ENCODE measurements at places on chromosomes 2 and 18. TPM values are rescaled to one million over a fixed set of nuclear protein-coding genes. Genes with fewer than 3 reads are reported as not detected.

GRCh38 chr2:179837408-179837807 lies 24.0 kb downstream of the ZNF385B start:
- no peak for DNase-seq

DNA sequence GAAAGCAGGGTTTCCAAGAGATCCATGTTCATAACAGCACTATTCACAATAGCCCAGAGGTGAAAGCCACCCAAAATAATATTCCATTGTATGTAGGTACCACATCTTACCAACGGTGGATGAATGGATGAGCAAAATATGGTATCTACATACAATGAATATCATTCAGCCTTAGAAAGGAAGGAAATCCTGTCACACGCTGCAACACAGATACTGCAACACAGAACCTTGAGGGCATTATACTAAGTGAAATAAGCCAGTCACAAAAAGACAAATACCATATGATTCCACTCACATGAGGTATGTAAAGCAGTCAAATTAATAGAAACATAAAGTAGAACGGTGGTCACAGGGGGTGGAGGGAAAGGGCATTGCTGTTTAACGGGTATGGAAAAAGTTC lies 155.7 kb downstream of the DTNB start:
- no peak for DNase-seq

DNA sequence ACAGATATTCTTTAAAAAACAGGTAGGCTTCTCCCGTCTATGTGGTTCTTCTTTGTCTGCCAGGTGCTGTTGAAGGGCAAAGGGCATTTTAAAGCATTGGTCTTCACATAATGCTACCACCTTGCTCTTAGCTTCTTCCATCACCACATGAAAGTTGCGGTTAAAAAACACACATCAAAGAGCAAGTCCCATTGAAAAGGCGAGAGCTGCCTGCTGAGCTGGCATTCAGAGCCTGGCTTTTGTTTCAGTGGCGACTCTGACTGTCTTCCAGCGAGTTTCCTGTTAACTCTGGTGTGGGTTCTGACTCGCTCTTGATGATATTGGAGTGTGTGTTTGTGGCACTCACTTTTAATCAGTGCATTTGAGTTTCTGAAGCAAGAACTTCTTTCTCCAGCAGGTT lies 624.9 kb upstream of the FANCL start:
- no peak for DNase-seq

GRCh38 chr2:217433522-217433921 lies 569.3 kb downstream of the TNS1 start:
- DNase-seq = no peak

LOXHD1 gene
- total RNA-seq = 0.16 TPM

GRCh38 chr18:79517341-79517740 lies 121.6 kb downstream of the NFATC1 start:
- DNase-seq = no peak

DNA sequence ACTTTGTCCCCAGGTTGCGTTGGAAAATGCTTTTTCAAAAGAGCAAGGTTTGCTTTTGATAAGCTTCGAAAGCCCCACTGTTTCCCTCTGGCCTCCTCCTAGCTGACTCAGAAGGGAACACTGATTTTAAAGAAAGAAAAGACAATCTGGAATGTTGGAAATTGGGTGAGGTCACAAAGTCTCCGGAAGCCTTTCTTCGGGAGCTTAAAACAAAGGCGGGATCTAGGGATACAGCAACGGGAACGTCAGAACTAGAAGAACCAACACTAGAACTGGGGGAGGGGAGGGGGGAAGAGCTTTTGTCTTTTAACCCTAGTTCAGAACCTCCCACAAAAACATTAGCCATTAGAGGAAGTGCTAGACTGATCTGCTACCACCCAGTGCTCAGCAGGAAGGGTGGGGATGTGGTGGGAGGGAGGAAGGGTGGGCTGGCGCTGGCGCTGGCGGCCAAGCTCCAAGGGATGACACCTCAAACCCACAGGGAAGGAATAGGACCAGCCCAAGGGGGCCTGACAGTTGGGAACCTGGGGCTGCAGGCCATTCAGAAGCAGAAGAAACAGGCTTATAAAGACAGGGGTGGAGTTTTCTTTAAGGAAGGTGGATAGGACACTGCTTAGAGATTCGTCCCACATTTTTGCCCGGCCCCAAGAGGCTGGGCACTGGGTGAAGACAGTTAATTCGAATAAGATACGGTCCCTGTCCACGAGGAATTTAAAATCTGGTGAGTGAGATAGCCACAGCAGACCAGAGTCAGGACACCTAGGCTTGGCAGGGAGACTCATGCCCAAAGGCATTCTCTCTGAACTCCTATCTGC lies 1.7 kb downstream of the TMSB10 start:
- DNase-seq = no peak

MARCHF4 gene
- 8.7 TPM for total RNA-seq

DNA sequence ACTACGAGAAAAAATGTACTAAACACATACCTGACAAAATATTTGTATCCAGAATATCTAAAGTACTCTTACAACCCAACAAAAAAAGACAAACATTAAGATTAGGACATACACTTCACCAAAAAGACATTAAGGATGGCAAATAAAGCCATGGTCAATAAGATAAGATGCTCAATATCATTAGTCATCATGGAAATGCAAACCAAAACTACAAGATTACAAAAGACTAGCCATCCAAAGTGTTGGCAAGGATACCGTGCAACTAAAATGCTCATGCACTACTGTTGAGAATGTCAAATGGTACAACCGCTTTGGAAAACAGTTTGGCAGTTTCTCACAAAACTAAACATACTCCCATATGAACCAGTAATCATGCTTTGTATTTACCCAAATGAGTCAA lies 29.7 kb downstream of the MAP3K2 start:
- DNase-seq = no peak

ARL5A gene
- total RNA-seq = 87.7 TPM

- no peak for DNase-seq
Observed at GRCh38 chr2:139386401-139386800, 606.2 kb upstream of the NXPH2 start.
